Upper lobe of right lung (tissue), 1 donor: ENCODE measurements at places on chromosomes 13 and 19. TPM values are rescaled to one million over a fixed set of nuclear protein-coding genes. Genes with fewer than 3 reads are reported as not detected.

Gene MUC16
- total RNA-seq = 0.41 TPM

Gene DENND1C
- total RNA-seq = 8.7 TPM

Gene GJB2
- 0.93 TPM for total RNA-seq

DNA sequence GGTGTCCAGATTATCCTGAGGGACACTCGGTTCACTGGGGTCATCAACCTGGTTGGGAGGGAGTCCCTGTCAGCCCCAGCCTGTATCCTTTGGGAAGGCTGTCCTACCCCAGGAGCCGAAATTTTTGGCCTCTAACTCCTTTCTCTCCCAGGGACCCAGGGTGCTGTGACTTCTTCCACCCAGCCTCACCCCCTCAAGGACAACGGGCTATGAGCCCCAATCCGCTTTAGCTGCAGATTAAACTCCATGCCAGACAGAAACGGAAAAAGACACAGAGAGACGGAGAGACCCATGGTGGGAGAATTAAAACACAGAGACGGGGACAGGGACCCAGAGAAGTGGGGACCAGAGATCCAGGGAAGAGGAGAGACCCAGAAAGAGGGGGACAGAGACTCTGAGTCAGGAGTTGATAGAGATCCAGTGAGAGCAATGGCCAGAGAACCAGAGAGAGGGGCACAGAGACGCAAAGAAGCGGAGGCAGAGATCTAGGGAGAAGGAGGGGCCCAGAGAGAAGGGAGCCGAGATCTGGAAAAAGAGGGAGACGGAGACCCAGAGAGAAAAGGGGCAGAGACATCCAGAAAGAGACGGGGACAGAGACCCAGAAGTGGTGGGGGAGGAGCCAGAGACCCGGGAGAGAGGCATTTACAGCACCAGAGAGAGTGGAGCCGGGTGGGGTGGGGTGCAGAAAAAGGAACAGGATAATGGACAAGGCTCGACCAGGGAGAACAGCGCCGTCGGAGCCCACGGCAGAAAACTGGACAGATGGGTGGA is 703 bp downstream of the SLC17A7 start:
- no peaks in the 10 kb centered on the region for H3K36me3 ChIP-seq
- DNase-seq = no peak
- H3K4me1 ChIP-seq = peaks cover 4% of the 10 kb centered on the region
- no peak overlapping the region for H3K4me3 ChIP-seq
- H3K27me3 ChIP-seq = peaks cover 57% of the 10 kb centered on the region

- H3K27me3 ChIP-seq = no peaks in the 10 kb centered on the region
- H3K36me3 ChIP-seq = no peaks in the 10 kb centered on the region
- no peak overlapping the region for H3K4me3 ChIP-seq
- H3K27ac ChIP-seq = no peak overlapping the region
- H3K4me1 ChIP-seq = no peaks in the 10 kb centered on the region
These were observed 117.9 kb downstream of the RBM26 start for GRCh38 chr13:79287939-79288795.

DNA sequence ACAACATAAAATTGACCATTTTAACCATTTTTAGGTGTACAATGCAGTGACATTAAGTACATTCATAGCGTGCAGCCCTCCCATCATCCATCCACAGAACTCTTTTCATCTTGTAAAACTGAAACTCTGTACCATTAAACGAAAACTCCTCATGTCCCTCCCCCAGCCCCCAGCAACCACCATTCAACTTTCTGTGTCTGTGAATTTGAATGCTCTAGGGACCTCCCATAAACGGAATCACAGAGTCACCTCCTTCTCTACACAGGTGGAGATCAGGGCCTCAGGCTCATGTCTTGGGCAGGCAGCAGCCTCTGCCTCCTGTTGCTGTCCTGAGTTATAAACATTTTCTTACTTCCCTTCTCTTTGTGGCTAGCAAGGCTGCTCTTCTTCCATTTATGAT is 7.3 kb upstream of the CCNE1 start:
- H3K27me3 ChIP-seq = no peaks in the 10 kb centered on the region
- no peaks in the 10 kb centered on the region for H3K36me3 ChIP-seq
- no peak overlapping the region for H3K4me3 ChIP-seq
- H3K27ac ChIP-seq = no peak overlapping the region
- no peak for DNase-seq

- H3K36me3 ChIP-seq = no peaks in the 10 kb centered on the region
- peaks cover 53% of the 10 kb centered on the region for H3K27me3 ChIP-seq
- no peaks in the 10 kb centered on the region for H3K4me1 ChIP-seq
- no peak for DNase-seq
These were observed 3.3 kb downstream of the GRIN2D start for GRCh38 chr19:48396824-48397176.

DNA sequence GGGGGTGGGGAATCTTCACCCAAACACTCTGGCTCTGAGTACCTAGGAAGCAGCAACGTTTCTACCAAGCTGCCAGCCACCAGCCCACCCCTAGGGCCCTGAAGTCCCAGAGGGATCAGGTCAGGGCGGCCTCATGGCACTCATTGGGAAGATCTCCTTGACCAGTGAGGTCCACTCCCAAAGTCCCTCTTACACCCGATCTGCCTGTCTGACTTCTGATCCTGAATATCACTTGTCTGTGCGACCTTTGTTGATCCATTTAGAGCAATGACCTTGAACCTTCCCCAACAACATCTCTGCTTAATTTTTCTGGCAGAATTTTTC is 2.1 kb upstream of the GNA15 start:
- H3K27ac ChIP-seq = peak overlapping the region; percentile 71
- H3K27me3 ChIP-seq = no peaks in the 10 kb centered on the region
- no peaks in the 10 kb centered on the region for H3K36me3 ChIP-seq
- peaks cover 12% of the 10 kb centered on the region for H3K4me1 ChIP-seq
- DNase-seq = no peak

GRCh38 chr13:66339214-66339613 is 890.9 kb downstream of the PCDH9 start:
- no peaks in the 10 kb centered on the region for H3K36me3 ChIP-seq
- H3K4me3 ChIP-seq = no peak overlapping the region
- H3K4me1 ChIP-seq = no peaks in the 10 kb centered on the region
- H3K27me3 ChIP-seq = no peaks in the 10 kb centered on the region
- no peak overlapping the region for H3K27ac ChIP-seq

- peaks cover 15% of the 10 kb centered on the region for H3K36me3 ChIP-seq
- peak overlapping the region; percentile 27 for H3K4me3 ChIP-seq
- no peaks in the 10 kb centered on the region for H3K27me3 ChIP-seq
- H3K27ac ChIP-seq = peak overlapping the region; percentile 87
- peak; percentile 90 for DNase-seq
- peaks cover 100% of the 10 kb centered on the region for H3K4me1 ChIP-seq
These were observed 5.8 kb downstream of the MLLT1 start for GRCh38 chr19:6273701-6274601.

DNA sequence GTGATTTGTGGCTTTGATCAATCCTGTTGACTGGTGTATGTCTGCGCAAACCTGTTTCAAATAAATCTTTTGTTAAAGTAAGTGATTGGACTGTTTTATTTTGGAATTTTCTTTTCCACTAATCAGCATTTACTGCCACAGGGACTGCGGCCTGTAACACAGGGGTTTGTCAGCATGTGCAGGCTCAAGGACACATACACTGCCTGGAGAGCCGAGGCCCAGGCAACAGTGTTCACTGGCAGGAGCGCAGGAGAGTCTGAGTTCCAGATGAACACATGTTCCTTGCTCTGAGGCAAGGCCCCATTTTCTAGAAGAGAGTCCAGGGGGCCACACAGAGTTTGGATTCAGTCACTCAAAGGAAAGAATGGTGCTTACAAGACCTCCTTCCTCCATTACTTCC is 26.0 kb downstream of the SHISA2 start:
- H3K4me3 ChIP-seq = no peak overlapping the region
- H3K4me1 ChIP-seq = peaks cover 21% of the 10 kb centered on the region
- no peaks in the 10 kb centered on the region for H3K27me3 ChIP-seq
- DNase-seq = no peak
- H3K27ac ChIP-seq = no peak overlapping the region

DNA sequence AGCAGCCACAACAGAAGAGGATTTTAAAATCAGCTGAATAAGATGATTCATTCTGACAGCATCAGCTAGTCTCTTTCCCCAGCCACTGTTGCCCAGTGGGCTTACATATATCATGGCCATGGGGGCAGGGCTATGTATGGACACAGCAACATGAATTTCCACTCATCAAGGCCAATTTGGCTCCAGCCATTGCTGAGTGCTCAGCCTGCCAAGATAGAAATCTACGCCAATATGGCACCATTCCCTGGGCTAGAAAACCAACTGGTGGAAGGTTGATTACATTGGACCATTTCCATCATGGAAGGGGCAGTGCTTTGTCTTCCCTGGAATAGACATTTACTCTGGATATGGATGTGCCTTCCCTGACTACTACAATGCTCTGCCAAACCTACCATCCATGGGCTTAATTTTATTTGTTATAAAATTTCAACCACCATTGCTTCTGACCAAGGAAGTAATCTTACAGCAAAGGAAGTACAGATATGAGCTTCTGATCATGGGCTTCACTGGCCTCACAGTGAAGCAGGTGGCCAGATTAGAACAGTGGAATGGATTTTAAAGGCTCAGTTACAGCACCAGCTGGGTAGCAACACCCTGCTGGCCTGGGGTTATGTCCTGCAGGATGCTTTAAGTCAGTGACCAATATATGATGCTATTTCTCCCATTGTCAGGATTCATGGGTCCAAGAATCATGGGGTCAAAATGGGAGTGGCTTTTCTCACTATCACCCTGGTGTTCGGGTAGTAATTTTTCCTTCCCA is 9.8 kb upstream of the ALOX5AP start:
- no peak overlapping the region for H3K27ac ChIP-seq
- no peaks in the 10 kb centered on the region for H3K36me3 ChIP-seq
- no peak for DNase-seq
- H3K4me1 ChIP-seq = peaks cover 4% of the 10 kb centered on the region
- no peak overlapping the region for H3K4me3 ChIP-seq
- no peaks in the 10 kb centered on the region for H3K27me3 ChIP-seq

GRCh38 chr19:45693106-45693788 is 781 bp downstream of the QPCTL start:
- DNase-seq = peak; percentile 89
- peak overlapping the region; percentile 88 for H3K4me3 ChIP-seq
- no peaks in the 10 kb centered on the region for H3K27me3 ChIP-seq
- H3K27ac ChIP-seq = peak overlapping the region; percentile 95
- peaks cover 6% of the 10 kb centered on the region for H3K36me3 ChIP-seq

DNA sequence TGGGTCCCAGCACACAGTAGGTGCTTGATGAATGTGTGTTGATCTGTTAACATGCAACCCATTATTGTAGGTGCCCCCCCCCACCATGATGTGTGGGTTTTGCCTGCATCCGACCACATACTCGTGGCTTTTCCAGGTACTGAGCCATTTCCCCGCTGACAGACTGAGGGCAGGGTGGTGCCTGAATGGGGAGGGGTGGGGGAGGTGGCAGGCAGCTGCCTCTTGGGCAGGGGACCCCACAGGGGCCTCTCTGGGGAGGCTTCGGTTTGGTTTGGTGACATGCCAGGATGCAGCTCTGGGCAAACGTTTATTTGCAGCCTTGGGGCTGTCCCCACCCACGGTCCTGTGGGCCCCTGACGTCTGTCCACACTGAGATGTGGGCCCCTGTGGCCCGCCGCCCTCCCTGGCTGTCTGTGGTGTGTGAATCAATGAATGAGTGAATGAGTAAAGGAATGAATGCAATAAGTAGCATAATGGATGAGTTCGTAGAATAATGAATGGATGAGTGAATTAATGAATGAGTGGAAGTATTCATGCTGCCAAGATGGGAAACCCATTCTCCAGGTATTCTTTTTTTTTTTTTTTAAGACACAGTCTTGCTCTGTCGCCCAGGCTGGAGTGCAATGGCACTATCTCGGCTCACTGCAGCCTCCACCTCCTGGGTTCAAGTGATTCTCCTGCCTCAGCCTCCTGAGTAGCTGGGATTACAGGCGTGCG is 9.0 kb upstream of the JUND start:
- no peaks in the 10 kb centered on the region for H3K36me3 ChIP-seq
- peak overlapping the region; percentile 55 for H3K27ac ChIP-seq
- peaks cover 14% of the 10 kb centered on the region for H3K4me1 ChIP-seq
- no peak for DNase-seq
